ENCODE measurements at places on chromosomes 4 and X.

- DNase-seq = no peak
Observed at GRCh38 chr4:7338876-7339623, 95.7 kb downstream of the PSAPL1 start.

- no peak for DNase-seq
Observed at GRCh38 chr4:98485816-98486345, 172.5 kb downstream of the TSPAN5 start.

DNA sequence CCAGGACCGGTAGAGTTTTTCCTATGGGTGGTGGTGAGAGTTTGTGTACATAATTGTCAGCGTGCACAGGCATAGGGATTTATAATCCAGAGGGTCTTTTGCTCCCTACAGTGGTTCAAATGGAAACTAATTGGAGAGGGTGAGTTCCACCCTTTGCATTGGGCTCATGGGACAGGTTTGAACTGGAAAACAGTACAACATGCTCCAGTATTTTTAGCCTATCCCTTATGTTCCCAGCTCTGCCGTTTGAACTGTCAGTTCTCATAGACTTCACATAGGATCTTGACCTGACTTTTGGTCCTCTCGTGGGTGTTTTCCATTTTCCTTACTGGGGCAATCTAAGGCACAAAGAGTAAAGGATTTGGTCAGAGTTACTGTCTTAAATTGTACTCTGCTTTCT lies 31.8 kb downstream of the FHL1 start:
- DNase-seq = no peak

DNA sequence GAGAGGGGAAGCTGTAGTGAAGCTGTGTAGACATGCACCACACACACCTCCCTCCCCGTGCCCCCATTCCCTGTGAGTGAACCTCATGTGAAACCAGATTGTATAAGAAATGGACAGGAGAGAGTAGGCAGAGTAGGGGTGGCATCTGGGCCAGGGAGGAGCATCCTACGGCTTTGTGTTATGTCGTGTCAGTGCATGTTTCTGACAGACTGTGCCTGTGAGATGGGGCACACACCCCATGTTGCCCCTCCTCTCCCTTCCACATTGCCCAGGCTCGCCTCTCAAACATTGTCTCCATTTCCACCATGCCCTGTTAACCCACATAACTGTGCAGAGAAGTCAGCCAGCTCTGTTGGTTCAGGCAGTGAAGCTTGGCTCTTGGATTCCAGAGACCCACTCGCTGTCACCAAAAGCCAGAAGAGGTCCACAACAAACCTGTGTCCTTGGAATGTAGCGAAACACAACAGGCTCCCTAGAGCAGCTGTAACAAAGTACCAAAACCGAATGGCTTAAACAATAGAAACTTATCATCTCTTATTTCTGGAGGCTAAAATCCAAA lies 56.1 kb downstream of the SLC9A6 start:
- DNase-seq = no peak

DNA sequence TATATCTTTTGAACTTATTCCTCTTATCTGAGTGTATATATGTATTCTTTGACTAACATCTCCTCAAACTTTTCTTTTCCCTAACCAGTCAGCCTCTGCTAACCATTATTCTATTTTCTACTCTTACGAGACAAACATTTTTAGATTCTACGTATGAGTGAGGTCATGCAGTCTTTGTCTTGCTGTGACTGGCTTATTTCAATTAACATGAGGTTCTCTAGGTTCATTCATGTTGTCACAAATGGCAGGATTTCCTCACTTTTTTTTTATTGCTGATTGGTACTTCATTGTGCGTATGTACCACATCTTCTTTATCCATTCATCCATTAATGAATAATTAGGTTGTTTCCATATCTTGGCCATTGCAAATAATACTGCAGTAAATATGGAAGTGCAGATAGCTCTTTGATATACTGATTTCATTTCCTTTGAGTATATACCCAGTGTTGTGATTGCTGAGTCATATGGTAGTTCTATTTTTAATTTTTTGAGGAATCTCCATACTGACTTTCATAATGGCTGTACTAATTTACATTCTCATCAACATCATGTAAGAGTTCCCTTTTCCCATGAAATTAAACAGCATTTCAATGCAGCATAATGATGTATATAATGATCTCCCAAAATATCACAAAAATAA lies 80.1 kb downstream of the HS3ST1 start:
- DNase-seq = no peak

- no peak for DNase-seq
Observed at GRCh38 chrX:12997906-12998687, 23.2 kb downstream of the TMSB4X start.

DNA sequence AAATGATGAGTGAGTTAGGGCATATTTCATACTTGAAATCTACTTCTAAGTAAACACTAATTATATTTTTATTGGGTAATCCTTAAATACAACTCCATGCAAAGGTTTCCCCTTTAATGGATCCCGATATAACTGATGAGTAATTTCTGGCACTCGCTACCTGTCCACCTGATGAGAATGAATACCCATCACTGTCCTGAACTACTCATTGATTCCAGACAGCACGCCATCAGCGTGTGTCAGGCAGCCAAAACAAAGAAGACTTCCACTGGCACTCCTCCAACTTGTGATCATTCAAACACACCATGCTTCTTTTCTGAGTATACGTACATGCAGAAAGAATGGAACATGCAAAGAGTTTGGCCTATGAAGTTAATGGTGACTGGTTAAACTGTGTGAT lies 69.4 kb downstream of the HCCS start:
- DNase-seq = no peak

DNA sequence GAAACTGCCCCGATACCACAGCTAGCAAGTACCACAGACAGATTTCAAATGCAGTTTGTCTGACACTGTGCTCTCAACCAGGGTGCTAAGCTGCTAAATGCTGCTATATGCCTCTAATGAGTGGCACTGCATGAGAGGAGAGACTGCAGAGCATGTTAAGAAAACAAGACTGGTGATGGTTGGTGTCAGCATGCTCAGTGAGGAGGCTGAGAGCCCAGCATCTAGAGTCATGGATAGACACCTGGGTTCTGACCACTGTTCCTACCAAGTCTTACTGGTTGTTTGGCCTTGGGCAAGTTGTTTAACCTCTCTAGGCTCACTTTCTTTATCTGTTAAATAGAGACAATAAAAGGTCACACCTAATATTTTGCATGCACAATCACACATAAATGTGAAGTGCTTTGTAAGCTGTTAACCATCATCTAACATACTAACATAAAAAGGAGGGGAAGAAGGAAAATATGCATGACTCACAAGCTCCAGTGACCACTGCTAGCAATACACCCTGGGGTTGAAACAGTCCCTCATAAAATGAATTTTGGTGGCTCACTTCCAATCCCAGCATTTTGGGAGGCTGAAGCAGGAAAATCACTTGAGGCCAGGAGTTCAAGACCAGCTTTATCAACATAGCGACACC lies 20.7 kb downstream of the HHIP start:
- no peak for DNase-seq

DNA sequence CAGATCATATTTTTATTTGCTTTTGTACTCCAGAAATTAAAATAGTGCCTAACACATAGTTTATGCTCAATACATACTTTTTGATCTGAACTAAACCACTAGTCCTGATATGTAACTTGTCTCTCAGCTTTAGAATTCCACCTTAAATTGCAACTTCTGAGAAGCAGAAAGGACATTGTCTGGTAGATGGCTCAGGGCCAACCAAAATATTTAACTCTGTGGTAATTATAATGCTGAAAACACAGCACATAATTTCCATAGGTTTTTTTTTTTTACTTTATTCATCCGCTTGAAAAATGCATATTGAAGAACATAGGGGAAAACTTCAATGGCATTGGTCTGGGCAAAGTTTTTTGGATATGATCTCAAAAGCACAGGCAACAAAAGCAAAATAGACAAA lies 59.3 kb downstream of the AREG start:
- no peak for DNase-seq

- peak; percentile 59 for DNase-seq
Observed at GRCh38 chr4:138576684-138577083, 334.5 kb upstream of the SLC7A11 start.

DNA sequence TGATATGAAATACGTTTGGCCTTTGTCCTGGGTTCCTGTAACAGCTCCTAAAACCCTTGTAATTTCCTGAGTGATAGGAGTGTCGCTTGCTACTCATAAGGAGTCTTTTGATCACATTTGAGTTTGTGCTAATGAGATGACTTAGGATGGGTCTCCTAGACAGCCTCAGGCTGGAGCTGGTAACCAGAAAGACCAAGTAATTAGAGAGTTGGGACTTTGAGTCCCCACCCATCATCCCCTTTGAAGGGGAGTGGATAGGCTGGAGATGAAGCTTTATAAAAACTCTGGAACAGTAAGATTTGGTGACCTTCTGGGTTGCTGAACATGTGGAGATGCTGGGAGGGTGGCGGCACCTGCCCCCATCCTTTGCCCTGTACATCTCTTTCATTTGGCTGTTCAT lies 2.9 kb downstream of the SEC24B start:
- DNase-seq = no peak

DNA sequence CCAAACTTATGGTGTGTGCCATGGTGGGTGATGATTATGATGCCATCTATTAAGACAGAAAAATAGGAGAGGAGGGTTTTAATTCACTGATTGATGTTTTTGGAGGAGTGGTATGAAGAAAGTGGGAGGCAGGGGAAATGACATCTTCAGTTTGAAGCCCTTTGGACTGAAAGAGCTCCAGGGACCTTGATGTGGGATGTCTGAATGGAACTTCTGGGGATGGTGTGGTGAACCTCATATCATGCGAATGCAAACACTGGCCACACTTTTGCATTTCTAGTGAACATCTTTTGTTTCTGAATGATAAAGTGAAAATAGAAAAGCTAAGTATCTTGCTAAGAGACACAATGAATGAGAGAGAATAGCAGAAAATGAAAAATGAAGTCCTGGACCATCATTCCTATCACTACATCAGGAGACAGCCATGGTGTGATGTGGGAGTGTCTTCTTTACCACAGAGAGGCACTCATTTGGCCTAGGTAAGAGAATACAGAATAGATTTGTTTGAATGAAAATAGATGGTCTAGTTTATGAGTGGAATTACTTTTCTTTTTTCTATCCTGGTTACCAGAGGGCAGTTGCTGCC lies 123.5 kb downstream of the ZNF827 start:
- no peak for DNase-seq

DNA sequence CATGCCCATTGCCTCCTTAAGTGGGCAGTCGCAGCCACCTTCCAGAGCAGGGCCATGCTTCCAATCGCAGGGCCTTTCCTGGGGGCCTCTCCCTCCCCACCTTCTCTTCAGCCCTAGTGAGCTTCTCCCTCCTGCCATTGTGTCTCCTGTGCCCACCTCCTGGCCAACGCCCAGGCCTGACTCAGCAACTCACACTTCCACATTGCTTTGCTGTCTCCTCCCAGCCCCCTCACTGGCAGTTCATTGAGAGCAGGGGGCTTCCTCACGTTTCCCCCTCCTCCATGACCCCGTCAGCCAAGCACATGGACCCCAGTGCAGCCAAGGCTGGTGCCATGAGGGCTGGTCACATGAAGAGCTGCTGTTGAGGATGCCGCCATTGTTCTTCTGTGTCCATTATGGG lies 25.9 kb downstream of the HTRA3 start:
- DNase-seq = no peak

DNA sequence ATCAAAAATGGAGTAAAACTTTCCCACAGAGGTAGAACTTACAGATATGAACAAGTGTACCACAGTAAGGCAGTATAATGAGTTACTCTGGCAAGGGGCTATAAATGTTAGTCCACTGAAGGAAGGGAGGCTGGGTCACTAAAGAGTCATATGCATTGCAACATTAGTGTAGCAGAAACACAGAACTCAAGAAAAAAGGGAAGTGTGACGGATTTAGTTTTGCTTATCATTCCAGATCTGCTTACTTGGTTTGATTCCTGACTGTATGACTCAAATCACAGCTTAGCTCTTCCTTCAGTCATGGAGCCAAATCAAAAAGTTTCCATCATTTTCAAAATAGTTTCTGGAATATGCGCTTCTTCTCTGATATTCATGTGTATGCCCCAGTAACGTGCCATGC lies 148.7 kb downstream of the FSTL5 start:
- no peak for DNase-seq

- DNase-seq = no peak
Observed at GRCh38 chrX:81208916-81209315, 7.0 kb downstream of the SH3BGRL start.

DNA sequence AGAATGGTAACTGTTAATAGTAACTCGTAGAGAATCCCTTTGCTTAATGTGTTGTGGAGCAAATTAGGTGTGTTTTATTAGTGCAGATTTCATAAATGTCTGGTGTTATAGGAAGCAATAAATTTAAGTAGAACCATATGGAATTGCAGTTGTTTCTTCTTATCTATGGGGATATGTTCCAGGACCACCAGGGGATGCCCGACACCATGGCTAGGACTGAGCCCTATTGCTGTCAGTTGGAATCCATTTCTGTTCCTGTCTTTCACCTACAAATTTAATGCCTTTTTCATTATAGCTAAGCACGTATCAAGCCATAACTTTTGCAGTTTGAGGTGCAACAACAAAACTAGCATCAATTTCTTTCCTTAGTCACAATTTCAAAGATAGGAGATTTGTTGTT lies 72.5 kb downstream of the DDIT4L start:
- DNase-seq = no peak

- DNase-seq = peak; percentile 6
Observed at GRCh38 chr4:4658052-4658451, 116.2 kb upstream of the STX18 start.

DNA sequence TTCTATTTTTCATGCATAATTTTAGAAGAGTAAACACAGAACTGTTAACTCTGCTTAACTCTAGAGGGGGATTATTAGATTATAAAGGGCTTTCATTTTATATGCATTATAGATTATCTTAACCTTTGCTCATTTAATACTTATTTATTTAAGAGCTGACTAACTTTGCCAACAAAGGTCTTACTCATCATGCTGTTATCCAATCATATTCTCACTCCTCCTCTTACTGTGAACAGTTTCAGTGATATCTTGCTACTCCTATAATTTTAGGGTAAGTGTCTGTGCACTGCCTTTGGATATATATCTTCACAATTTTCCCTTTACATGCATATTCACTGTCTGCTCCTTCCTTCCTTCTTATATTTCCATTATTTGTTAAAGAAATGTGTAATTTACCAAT lies 1814.9 kb downstream of the STIM2 start:
- no peak for DNase-seq

DNA sequence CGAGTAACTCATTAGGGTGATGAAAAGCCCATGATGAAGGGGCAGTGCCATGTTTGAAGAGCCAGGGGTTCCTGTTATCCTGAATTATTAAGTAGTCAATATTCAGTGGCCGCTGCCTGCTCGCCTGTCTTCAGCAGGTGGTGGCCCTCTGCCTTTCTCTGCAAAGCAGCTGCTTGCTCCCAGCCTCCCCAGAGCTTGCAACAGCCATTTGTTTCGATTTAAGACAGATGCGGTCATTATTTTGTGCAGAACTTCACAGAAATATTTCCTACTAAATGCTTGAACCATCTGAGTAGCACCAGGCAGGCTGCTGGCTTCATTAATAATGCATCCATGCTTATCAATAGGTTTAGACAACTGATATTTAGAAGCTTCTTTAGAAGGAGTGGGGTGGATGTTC lies 104.3 kb upstream of the TTC29 start:
- DNase-seq = no peak

Measured in HT-29 (cell line).